ENCODE measurements at places on chromosomes 11 and 22. TPM values are rescaled to one million over a fixed set of nuclear protein-coding genes. Genes with fewer than 3 reads are reported as not detected.

Gene RFPL1
- polyA plus RNA-seq: not detected

Gene NR1H3
- polyA plus RNA-seq: 55.6 TPM

DNA sequence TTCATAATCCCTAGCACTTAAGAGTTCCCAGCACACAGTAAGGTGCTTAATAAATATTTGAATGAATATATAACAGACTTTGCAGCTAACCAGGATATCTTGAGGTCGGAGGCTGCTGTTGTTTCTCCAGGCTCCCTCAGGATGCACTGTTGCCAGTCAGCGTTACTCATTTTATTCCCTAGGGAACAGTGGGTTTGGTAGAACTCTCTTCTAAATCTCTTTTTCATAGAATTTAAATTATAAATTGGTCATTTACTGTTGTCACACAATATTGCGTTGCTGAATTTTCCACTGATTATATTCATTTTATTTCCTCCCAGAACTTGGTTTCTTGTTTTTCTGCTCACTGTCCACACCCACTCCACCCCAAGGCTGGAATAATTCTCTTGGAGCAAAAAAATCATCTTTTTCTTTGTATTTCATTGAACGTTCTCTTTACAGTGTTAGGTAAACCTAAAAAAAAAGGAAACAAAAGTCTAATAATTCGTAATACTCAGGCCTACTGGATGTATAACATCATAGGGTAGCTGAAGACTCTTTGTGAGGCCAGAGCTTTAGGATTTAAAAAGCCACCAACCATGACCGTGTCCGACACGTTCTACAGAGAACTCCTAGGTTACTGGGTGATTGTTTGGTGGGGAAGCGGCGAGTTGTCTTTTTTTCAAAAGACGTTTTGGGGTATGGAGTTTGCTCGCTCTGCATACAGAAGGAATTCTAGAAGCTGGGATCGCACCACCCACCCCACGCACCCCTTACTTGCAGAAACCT, 766 bp upstream of the CAPRIN1 start:
- DNase-seq: no peak

Gene NCAM1
- polyA plus RNA-seq: 30.1 TPM

DNA sequence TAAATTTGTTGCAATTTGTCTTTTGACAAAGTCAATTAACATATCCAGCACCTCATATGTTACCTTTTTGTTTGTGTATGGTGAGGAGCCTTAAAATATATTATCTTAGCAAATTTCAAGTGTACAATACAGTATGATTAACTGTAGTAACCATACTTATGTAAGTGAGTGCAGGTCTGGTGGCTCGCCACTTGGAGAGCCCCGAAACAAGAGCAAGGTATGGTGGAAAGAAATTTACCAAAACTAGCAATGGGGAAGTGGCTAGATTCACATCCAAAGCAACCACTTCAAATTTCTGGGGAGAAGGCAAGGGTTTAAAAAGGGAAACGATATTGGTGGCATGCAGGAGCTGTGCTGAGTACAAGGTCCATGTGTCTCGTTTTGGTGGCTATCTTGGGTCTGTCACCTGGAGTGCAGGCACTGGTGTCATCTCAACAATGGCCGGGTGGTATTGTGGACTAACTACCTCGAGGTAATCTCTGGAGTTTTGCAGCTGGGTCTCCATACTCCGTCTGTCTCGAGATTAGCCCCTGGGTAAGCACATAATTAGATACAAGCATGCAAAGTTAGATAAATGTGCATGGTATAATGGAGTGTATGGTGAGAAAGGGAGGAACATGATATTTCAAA, 8.2 kb upstream of the FNBP4 start:
- no peak for DNase-seq

- DNase-seq: no peak
These were observed 27.8 kb upstream of the CCDC86 start for GRCh38 chr11:60814112-60814511.

Gene FAM180B
- 0.30 TPM for polyA plus RNA-seq

GRCh38 chr11:26571861-26572654, at the start of gene MUC15:
Gene MUC15 (minus strand): TSS chr11:26572263. CDS start chr11:26567094, 5,169 bp downstream.
- DNase-seq: no peak

- DNase-seq: no peak
These were observed 254.6 kb upstream of the LRRC4C start for GRCh38 chr11:41714101-41714500.

Gene SYT8
- 0.36 TPM for polyA plus RNA-seq

GRCh38 chr11:88421530-88421929, 84.0 kb upstream of the CTSC start:
- no peak for DNase-seq

Gene PHOX2A
- not detected for polyA plus RNA-seq

- no peak for DNase-seq
These were observed 4.6 kb upstream of the CABP7 start for GRCh38 chr22:29715240-29715639.

Gene UPK3A
- not detected for polyA plus RNA-seq

GRCh38 chr11:109933126-109933525, 160.1 kb upstream of the ZC3H12C start:
- no peak for DNase-seq

Gene MOV10L1
- polyA plus RNA-seq: 3.8 TPM

- peak; percentile 85 for DNase-seq
These were observed at the start of gene NDUFC2 for GRCh38 chr11:78079232-78080083. Gene NDUFC2 (minus strand): TSS chr11:78079862. CDS start chr11:78079744, 118 bp downstream.

GRCh38 chr11:12567746-12568460, 106.3 kb upstream of the TEAD1 start:
- no peak for DNase-seq

Gene AIP
- polyA plus RNA-seq: 61.8 TPM

GRCh38 chr11:2529636-2530035, 84.8 kb downstream of the KCNQ1 start:
- DNase-seq: no peak

Gene SPI1
- polyA plus RNA-seq: 4.0 TPM

Gene DGAT2
- polyA plus RNA-seq: 2.0 TPM

Gene IFITM10
- polyA plus RNA-seq: 0.10 TPM

Gene CDC45
- polyA plus RNA-seq: 24.7 TPM

Gene C11orf16
- polyA plus RNA-seq: 5.3 TPM

GRCh38 chr22:43848366-43849171, 13.7 kb downstream of the SULT4A1 start:
- no peak for DNase-seq

- no peak for DNase-seq
These were observed 12.7 kb downstream of the TRMU start for GRCh38 chr22:46348099-46348695.

DNA sequence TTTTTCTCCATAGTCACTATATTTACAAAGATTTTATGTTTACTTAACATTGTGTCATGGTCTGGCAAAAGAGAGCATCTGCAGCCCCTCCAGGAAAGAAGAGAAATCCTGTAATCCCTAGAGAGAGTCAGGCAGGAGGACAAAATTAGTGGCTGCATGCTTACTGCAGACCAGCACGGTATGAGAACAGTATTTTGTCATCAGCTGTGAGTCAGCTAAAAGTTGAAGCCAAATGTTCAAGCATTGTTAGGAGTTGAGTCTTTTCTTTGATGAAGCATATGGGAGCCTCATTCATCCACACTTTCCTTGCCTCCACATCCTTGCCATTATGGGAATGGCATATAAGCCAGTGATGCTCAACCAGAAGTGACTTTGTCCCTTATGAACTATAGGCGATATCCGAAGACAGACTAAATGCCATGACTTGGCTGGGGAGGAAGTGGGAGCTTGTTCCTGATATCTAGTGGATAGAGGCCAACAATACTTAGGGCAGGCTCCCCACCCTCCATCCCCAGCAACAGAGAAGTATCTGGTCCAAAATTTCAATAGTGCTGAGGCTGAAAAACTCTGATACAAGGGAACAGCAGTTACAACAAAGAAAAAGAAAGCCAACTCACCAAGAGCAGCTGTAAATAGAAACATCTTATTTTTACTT, 112.0 kb upstream of the OR5AK2 start:
- DNase-seq: peak; percentile 44

DNA sequence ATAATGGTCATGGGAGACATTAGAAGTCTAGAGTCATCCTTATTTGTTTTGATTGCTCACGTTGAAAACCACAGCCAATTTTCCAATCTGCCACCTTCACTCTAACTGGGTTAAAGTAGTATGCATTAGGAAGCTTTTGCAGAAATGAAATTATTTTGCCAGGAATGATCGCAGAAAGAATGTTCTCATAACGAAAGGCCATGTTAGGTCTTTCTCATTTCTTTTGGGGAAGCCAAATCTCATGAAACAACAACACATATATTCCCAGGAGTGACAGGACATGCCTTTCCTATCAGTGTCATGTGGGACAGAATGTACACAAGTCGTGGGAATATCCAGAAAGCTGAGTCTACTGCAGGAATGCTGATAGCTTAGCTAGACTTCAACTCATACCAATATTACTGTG, 386.3 kb downstream of the AASDHPPT start:
- no peak for DNase-seq

Gene TECTA
- polyA plus RNA-seq: 2.6 TPM

DNA sequence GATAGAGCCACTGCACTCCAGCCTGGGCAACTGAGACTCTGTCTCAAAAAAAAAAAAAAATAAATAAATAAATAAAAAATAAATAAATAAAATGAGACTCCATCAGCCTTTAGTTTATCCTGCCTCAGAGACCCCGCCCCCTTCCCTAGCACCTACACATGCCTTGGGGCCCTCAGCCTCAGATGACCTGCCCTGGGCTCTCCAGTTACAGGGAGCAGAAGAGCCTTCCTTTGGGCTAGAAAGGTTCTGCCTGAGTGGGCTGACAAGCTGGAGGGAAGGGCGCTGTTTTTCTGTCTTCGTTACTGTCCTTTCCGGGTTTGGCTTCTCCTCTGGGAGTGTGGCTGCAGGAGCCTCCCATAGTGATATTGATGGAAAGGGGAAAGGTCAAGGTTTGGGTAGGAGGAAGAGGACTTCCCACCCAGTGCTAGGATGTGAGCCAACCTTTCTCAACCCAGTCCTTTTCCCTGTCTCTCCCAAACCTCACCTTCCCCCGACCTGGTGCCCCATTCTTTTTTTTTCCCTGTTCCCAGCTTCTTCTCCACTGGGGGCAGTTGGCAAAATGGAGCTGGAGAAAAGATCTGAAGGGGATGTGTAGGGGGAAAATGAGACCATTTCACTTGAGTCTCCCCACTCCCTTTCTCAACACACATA, 1.5 kb upstream of the SF3B2 start:
- no peak for DNase-seq

DNA sequence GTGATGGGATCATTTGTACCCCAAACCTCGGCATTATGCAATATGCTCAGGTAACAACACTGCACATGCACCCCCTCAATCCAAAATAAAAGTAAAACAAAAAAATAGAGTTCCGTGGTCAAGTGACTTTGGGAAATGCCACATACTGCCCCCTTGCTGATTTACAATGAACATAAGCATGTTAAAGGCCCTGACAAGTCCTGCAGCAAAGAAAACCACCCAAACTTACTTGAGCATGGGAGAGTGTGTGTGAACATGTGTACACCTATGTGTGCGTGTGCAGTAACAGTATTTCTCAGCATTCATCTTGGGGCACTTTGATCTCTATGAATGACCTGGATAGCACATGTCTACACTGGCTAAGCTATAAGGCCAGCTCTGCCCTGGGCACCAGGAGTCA, 15.8 kb upstream of the IGSF22 start:
- DNase-seq: no peak

Gene OR5M3
- polyA plus RNA-seq: not detected

Gene OR8D1
- polyA plus RNA-seq: not detected

DNA sequence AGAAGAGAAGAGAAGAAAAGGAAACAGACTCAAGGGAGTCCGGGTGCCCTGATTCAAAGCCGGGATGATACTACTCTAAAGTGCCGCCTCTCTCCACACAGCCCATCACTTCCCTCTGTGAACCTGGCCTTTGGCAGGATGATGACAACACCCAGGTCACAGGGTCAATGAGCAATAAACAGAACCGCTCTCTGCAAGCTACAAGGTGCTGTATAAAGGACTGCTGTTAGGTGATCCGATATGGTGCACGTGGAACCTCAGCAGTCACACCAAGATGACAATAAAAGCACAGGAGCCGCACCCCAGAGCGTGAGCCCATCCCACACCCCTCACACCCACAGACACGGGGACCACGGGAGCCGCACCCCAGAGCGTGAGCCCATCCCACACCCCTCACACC, 10.7 kb downstream of the TTLL1 start:
- no peak for DNase-seq

Gene PTGDR2
- 0.51 TPM for polyA plus RNA-seq

DNA sequence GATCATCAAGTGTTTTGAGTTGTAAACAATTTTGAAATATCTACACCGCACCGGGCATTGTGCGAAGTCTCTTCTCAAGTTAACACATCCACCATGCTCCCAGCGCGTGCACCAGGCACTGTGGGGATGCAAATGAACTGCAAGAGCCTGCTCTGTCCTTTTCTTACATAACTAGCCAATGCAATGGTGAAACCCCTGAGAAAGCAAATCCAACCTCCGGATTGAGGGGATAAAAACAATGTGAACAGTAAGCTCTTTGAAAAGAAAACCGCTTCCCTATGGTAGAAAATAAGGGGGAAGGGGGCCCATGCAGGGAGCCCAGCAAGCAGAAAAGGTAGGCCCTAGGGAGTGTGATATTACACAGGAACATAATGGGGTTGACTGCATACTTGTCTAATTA, 274.9 kb upstream of the MPPED2 start:
- no peak for DNase-seq

Gene OR4C3
- polyA plus RNA-seq: not detected

Measured in right lung (tissue), 10 donors.